ENCODE measurements at places on chromosomes 2 and 18.

- DNase-seq: no peak
Measured at GRCh38 chr2:108594132-108594981, 60.1 kb downstream of the LIMS1 start.

GRCh38 chr2:66919286-66919685 is 477.8 kb upstream of the ETAA1 start:
- no peak for DNase-seq

DNA sequence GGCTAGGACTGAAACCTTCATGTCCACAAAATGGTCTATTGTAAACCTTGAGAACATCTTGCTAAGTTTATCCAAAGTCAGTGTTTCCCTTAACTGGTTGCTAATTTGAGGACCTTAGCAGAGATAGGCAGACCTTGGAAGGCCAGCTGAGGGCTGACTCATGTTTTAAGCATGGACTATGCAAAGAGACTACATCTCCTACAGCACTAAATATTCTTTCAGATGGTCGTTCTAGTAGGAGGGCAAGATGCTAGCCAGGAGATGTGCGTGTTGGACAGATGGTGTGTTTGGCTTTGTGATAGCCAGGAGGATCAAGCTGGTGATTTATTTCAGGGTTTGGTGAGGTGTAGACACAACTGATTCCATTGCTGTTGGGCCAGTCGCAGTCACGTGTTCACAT is 75.8 kb downstream of the NRP2 start:
- no peak for DNase-seq

- DNase-seq: no peak
Measured at GRCh38 chr2:105886029-105886454, 141.3 kb downstream of the NCK2 start.

DNA sequence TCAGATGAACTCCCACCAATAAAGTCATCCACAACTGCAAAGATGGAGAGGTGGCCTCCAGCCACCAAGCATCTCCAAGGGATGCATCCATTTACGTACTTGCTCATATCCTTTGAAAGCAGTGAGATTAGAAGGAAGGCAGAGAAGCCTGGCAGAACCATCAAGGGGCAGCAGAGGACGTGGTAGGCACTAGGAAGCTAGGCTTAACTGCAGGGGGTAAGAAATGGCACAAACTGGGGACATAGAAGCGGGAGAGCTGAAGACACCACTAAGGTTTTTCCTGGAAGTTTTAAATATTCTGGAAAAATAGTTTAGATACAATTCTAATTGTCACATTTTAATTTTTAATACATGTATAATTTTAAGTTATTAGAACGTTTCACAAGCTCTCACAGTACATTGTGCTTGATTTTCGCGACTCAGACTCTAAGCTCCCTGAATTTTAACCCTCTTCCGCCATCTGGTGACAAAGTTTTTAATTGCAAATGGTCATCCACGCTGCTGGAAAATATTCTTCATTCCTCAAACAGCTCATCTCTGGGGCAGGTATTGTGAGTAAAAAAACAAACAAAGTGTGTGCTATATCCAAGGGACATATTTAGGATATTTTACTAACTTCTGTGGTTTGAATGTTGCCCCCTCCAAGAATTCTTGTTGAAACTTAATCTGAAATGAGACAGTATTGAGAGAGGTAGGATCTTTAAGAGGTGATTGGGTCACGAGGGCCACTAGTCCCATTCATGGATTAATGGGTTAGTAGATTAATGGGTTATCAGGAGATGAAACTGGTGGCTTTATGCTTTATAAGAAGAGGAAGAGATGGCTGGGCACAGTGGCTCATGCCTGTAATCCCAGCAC is 1.6 kb upstream of the PSTPIP2 start:
- no peak for DNase-seq

DNA sequence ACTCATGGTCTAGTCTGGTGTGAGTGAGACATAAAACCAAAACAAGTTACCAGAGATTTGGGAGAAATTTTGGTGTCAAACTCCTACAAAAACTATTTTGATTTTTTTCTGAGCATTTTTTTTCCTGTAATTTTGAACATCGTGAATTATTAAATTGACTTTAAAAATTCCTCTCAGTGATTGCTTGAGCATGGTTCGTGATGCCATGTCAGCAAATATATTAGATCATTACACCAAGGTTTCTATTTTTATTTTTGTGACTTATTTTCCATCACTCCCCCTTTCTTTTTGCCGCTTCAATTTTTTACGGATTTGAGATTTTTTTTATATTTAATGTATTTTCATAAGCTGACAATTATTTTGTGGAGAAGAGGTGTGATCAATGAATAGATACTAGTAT is 613.9 kb upstream of the LRATD1 start:
- DNase-seq: no peak
